ENCODE measurements at places on chromosomes 5 and 9. TPM values are rescaled to one million over a fixed set of nuclear protein-coding genes. Genes with fewer than 3 reads are reported as not detected.

Gene PCDHB12
- 1.2 TPM for polyA plus RNA-seq

Gene SHROOM1
- polyA plus RNA-seq = 15.9 TPM

GRCh38 chr5:149796030-149796429 lies 65.9 kb downstream of the PPARGC1B start:
- no peaks in the 10 kb centered on the region for H3K27me3 ChIP-seq
- peaks cover 12% of the 10 kb centered on the region for H3K4me1 ChIP-seq
- H3K4me3 ChIP-seq = no peak overlapping the region
- DNase-seq = no peak
- no peaks in the 10 kb centered on the region for H3K36me3 ChIP-seq
- no peak overlapping the region for H3K27ac ChIP-seq

DNA sequence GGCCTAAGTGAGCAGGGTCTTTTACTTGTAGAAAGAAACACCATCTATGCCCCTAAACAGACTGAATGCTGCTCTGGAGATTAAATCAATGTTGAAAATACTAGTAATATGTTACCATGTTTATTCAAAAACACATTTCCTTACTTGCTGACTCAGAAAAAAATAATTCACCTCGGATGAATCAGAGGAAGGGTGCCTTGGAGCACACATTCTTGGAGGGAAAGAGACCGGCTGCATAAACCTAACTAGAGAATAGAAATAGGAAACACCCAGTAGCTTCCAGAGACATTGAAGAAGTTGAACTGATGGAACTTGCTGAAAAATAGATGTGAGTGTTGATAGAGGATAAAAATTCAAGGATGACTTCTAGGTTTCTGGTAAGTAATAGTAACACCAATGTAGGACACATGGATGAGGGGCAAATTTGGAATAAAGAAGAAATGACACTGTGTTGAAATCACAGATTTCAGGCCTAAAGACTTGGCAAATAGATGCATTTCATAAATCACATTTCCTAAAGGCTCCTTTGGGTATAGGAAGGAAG lies 76.9 kb upstream of the MINAR2 start:
- no peaks in the 10 kb centered on the region for H3K27me3 ChIP-seq
- no peak for DNase-seq
- no peak overlapping the region for H3K27ac ChIP-seq
- H3K36me3 ChIP-seq = no peaks in the 10 kb centered on the region
- no peak overlapping the region for H3K4me3 ChIP-seq

GRCh38 chr5:92641031-92641962 lies 939.7 kb downstream of the NR2F1-AS1 start:
- DNase-seq = no peak
- peaks cover 12% of the 10 kb centered on the region for H3K4me1 ChIP-seq
- peak overlapping the region; percentile 14 for H3K4me3 ChIP-seq
- H3K27ac ChIP-seq = no peak overlapping the region
- H3K27me3 ChIP-seq = no peaks in the 10 kb centered on the region
- no peaks in the 10 kb centered on the region for H3K36me3 ChIP-seq

All from large intestine (tissue), 12 donors.